ENCODE measurements at places on chromosomes 2 and 18.

DNA sequence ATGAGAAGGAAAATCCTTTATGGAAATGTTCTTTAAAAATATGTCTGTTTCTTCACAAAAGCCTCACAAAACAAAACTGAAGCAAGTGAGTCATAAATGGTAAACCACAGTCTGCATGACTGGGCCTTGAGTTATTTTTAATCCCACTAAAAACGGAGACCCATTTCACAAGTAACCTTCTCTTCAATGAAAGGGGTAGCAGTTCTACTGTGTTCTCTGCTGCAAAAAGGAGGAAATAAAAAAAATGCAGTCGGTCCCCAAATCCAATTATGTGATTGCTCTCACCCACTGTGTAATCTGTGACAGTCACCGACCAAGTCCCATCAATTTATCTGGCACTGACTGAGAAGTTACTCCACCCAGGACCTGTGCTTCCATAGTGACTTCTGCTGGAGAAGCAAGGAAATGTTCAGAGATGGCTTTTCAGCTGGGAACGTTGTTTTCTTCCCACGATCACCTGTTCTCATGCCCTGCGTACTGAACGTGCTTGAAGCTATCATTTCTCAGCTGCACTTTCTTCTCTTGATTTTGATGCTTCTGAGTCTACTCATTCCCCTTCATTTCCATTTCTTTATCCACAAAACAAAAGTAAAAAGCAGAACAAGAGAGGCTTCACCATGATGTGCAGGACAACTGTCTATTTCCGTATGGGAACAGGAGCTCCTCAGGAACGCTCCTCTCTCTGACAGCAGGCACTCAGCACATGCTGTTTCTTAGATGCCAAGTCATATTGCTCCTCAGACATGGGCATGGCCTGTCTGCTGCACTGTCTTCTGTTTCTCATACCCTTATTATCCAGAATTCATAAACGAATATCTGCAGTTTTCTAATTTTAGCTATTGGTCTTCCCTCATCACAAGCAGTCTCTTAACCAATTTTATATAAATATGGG is 80.0 kb upstream of the TMEM200C start:
- no peaks in the 10 kb centered on the region for H3K27me3 ChIP-seq
- H3K4me1 ChIP-seq = peaks cover 44% of the 10 kb centered on the region
- H3K27ac ChIP-seq = peak overlapping the region; percentile 44
- DNase-seq = peak; percentile 53

DNA sequence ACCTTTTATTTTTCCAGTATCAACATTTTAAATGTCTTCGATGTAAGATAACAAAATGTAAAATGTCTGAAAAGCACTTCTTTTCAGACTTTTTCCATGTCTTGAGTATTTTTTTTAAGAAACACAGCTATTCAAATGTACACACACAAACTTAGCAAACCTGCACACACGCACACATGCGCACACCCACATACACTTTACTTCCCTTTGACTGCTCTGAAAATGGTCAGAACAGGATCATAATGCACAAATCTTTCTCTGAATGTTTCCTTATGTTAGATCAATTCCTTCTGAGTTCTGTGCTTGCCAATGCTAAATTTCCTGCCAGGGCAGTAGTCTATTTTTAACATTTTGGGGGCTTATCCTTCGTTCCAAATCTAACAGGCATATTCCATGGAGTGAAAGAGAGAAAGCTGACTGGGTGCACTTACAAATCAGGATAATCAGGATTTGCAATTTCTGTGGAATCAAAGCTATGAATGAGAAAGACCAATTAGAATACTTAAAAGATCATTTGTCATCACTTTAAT is 136.3 kb downstream of the ZEB2 start:
- H3K27ac ChIP-seq = no peak overlapping the region
- no peak overlapping the region for H3K4me3 ChIP-seq
- no peaks in the 10 kb centered on the region for H3K4me1 ChIP-seq
- H3K36me3 ChIP-seq = no peaks in the 10 kb centered on the region
- no peak for DNase-seq

DNA sequence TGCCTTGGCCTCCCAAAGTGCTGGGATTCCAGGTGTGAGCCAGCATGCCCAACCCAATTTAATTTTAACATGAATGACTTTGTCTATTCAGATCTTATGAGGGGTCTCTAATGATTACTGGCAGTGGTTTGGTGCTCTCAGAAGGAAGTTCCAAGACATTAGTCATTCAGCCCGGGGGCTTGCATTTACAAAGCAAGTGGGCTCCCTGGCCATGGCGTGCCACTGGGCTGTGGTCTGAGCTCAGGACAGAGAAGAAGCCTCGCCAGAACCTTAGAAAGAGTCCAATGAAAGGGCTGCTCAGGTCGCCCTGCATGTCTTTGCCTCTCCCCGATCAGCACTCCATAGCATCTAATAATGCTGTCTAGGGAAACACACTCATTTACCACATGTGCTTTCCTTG is 182.6 kb upstream of the CHAC2 start:
- H3K4me3 ChIP-seq = no peak overlapping the region
- DNase-seq = no peak
- H3K36me3 ChIP-seq = no peaks in the 10 kb centered on the region
- H3K4me1 ChIP-seq = no peaks in the 10 kb centered on the region
- H3K27me3 ChIP-seq = no peaks in the 10 kb centered on the region

DNA sequence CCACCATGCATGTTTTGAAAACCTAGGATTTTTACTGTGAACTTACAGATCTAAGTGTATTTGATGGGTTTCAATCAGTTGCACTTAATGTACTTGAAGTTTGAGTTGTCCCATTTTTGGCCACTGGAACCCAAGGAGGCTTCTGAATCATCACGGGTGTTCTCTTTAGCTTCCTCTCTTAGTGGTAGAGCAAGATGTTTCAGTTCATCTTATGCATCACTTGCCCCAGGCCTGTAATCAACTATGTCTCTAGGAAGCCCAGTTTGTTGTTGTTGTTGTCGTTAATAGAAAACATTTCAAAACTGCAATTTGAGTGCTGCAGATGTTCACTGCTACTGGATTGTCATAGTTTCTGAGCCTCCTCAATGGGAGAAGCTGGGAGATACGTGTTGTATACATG is 97.0 kb downstream of the FHOD3 start:
- DNase-seq = no peak
- no peak overlapping the region for H3K4me3 ChIP-seq
- no peaks in the 10 kb centered on the region for H3K27me3 ChIP-seq
- no peak overlapping the region for H3K27ac ChIP-seq
- H3K36me3 ChIP-seq = no peaks in the 10 kb centered on the region
- no peaks in the 10 kb centered on the region for H3K4me1 ChIP-seq

DNA sequence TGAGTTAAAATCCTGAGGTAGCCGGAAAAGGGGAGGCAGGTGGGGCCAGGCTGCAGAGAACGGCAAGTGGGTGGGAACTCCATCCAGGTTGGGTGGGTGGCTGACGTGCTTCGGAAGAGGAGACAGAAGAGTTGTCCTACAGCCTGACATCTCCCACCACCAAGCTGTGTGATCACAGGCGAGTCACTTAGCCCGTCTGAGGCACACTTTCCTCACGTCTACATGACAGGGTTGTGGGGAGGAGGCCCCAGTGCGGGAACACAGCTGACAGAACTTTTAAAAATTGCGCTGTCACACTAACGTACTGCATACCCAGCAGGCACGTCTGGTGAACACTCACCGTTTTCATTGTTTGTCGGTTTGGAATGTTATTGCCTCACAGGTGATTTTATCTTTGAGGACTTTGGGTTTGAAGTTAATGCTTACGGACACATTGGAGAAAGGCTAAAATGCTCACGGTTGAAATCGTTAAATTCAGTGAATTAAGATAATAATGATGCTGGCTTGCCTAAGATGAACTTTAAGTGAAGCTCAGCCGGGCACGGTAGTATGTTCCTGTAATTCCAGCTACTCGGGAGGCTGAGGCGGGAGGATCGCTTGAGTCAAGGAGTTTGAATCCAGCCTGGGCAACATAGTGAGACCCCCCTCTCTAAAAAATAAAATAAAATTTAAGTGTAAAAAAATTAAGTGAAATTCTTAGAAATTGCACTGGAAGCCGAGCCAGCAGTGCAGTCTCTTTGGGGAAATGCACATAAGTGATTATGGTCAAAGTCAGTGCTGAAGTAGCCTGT is 8.9 kb downstream of the EMILIN2 start:
- no peak overlapping the region for H3K27ac ChIP-seq
- no peaks in the 10 kb centered on the region for H3K4me1 ChIP-seq
- DNase-seq = no peak
- H3K27me3 ChIP-seq = no peaks in the 10 kb centered on the region

DNA sequence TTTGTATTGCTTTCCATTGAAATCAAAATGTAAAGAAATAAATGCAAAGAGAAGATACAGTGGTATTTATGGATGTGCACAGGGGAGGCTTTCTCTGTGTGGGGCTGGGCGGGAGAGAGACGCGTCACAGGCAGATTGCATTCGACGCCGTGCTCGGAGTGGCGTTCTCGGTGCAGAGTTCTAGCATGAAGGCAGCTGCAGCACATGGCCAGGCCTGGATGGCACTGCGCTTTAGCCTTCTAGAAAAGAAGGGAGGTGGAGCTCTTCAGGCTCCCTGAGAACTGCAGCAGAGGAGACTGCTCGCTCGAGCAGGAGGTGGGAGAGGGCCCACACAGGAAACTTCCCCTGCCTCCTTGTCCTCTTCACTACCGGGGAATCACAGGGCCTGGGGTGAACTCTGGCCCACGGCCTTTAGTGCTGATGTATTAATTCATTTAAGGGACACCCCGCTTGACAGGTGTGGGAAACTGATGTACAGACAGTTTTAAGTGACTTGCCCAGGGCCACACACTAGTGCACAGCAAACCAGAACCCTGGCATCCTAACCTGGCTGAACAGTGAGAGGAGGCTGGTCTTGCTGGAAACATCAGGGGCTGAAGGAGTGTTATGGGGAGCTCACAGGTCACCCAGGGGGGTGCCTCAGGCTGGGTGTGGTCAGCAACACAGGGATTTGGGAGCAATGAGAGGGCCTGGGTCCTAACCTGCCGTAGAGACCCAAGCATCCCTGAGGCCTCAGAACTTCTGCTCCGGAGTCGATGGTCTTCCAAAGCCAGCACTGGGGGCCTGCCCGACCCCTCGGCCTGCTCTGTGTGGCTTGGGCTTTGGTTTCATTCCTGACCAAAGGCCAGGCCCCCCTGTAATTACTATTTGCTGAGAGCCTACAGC is 199.9 kb downstream of the HDAC4 start:
- peak overlapping the region; percentile 60 for H3K27ac ChIP-seq
- H3K4me3 ChIP-seq = no peak overlapping the region
- H3K4me1 ChIP-seq = peaks cover 20% of the 10 kb centered on the region
- DNase-seq = no peak
- H3K27me3 ChIP-seq = no peaks in the 10 kb centered on the region

Data from MM.1S (cell line).